ENCODE measurements at places on chromosomes 2 and 18. TPM values are rescaled to one million over a fixed set of nuclear protein-coding genes. Genes with fewer than 3 reads are reported as not detected.

Gene XIRP2
- total RNA-seq = 1.2 TPM

Gene CHCHD5
- 12.5 TPM for total RNA-seq

Gene PLGLB2
- total RNA-seq = 2.1 TPM

Gene UGT1A8
- total RNA-seq = 0.12 TPM

Gene TTC21B
- total RNA-seq = 31.0 TPM

Gene FASTKD1
- 14.3 TPM for total RNA-seq

Gene TTL
- 84.6 TPM for total RNA-seq

Gene FBLN7
- 2.4 TPM for total RNA-seq

Gene ESPNL
- total RNA-seq = 9.2 TPM

Gene CRYBA2
- total RNA-seq = not detected

Gene FAM124B
- total RNA-seq = 0.22 TPM

Gene ANKRD30B
- total RNA-seq = 0.55 TPM

Gene CCDC74A
- 11.9 TPM for total RNA-seq

Gene NT5DC4
- 0.11 TPM for total RNA-seq

Gene CDK5R2
- total RNA-seq = 0.22 TPM

Gene MYL12A
- 717 TPM for total RNA-seq

Gene NGEF
- total RNA-seq = 1.2 TPM

Gene CPO
- 0.12 TPM for total RNA-seq

Gene NIFK
- total RNA-seq = 41.6 TPM

Gene KCTD1
- total RNA-seq = 11.2 TPM

Gene NETO1
- total RNA-seq = not detected

Gene ABCB11
- not detected for total RNA-seq

Gene CTNNA2
- not detected for total RNA-seq

Gene CNGA3
- not detected for total RNA-seq

Gene EVX2
- 0.11 TPM for total RNA-seq

Gene AMMECR1L
- total RNA-seq = 16.4 TPM

Gene MALL
- 18.1 TPM for total RNA-seq

Gene PSMG2
- 51.0 TPM for total RNA-seq

Gene CYP20A1
- total RNA-seq = 41.6 TPM

Gene DSC2
- under 0.01 TPM for total RNA-seq

Gene TBC1D8
- total RNA-seq = 8.4 TPM

Gene SPAST
- 25.4 TPM for total RNA-seq
